Fibroblast of villous mesenchyme (primary cell): ENCODE measurements at places on chromosomes 5 and 9. TPM values are rescaled to one million over a fixed set of nuclear protein-coding genes. Genes with fewer than 3 reads are reported as not detected.
A peak's percentile ranks its signal among the peaks of the same experiment; 100 is the strongest.

DNA sequence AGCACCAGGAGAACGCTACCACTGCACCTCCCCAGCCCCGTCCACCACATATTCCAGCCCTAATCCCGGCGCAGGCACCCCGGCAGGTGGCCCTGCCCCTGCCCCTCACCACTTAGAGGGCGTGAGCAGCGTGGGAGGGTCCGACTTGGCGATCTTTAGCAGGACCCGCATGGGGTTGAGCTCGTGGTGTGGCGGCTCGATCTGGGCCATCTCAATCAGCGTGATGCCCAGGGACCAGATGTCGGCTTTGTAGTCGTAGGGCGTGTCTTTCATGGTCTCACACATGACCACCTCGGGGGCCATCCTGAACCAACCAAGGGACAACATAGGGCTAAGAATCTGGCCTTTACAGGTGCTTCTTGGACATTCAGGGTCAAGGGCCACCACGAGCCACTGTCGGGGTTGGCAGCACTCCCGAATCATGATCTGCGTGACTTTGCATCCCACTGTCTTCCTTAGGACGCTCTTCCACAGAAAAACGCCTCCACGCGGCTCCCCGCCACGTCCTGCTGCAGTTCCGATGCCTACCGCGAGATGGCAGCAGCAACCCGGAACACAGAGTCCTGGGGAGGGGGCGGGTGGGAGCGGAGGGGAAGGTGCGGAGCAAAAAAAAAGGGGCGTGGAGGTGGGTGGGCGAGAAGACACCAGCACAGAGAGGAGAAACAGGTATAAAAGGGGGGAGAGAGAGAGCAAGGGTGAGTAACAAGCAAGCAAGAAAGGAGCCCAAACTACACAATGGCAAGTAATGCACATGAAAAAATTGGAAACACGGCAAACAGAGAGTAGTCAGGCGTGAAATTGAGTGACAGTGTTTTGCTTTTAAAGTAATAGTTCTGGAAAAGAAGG lies 81.3 kb downstream of the STK10 start:
- peak; percentile 25 for DNase-seq

GRCh38 chr9:123102375-123103113 lies 69.1 kb downstream of the GPR21 start:
- DNase-seq = no peak

DNA sequence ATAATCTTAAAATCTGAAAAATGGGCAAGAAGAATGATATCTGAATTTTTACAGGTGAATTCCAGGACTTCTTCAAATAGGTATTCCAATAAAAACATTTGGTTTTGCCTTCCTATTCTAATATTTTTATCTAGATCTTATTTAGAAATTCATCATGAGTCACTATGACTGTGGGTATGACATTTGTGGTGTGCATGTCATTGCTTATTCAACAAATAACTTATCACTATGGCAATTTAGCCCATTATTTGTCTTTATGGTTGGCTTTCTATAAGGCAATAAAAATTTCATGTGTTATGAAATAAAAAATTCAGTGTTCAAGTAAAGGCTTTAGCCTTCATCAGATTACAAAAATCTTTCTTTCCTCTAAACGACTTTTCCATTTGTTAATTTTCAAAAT lies 1139.6 kb upstream of the NUDT12 start:
- no peak for DNase-seq

GRCh38 chr5:119385136-119385535 lies 29.3 kb downstream of the TNFAIP8 start:
- no peak for DNase-seq

GRCh38 chr5:180704362-180704761 lies 35.5 kb downstream of the OR2Y1 start:
- DNase-seq = peak; percentile 5

- no peak for DNase-seq
Observed at GRCh38 chr5:135966165-135966564, 11.4 kb upstream of the LECT2 start.

- no peak for DNase-seq
Observed at GRCh38 chr9:116673375-116673774, 13.7 kb upstream of the TRIM32 start.

GRCh38 chr5:44336708-44337107 lies 52.5 kb downstream of the FGF10 start:
- no peak for DNase-seq

- DNase-seq = no peak
Observed at GRCh38 chr5:134437847-134438581, 26.3 kb upstream of the CDKN2AIPNL start.

DNA sequence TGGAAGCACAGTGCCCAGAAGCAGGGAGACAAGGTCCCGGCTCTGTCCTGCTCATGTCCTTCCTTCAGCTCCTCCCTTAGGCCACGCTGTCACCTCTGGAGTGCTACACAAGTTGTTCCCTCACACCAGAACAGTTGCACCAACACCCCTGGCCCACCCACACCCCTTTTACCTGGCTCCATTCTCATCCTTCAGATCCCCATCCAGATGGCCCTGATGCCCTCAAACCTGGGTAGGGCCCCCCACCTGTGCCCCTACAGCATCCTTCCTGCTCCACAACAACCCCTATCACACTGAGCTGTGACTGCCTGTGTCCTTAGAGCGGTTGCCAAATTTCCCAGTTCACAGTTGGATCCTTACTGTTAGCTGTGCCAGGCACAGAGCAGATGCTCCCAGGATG lies 29.2 kb downstream of the ANKS6 start:
- DNase-seq = no peak

DNA sequence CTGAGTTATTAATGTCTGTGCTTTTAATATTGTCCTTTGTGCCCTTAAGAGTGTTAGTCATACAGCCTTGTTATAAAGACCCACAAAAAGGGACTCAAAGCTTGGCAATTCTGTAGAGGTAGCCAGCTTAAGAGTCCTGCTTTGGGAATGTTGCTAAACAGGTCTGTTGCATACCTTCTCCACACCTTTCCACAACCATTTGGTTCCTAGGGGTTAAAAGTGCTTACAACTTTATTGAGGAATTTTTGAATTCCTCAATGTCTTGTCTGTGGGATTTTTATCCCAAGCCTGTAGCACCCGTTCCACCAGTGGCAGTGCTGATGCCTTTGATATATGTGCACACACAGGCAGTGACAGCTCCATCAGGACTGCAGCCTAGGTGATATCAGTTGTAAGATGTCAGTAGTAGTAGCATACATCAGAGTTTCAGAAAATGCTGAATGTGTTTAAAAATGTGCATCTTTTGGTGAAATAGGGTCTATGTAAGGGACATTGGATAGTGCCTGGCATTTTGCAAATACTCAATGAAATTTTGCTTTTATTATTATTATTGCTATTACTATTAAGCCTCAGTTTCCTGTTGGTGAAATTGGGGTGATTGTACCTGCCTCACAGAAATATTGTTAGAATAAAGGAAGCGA lies 68.5 kb downstream of the WWC1 start:
- DNase-seq = no peak

- DNase-seq = peak; percentile 39
Observed at GRCh38 chr5:56282216-56282615, 49.1 kb upstream of the ANKRD55 start.

- DNase-seq = no peak
Observed at GRCh38 chr5:134084570-134084969, 29.9 kb upstream of the TCF7 start.

DNA sequence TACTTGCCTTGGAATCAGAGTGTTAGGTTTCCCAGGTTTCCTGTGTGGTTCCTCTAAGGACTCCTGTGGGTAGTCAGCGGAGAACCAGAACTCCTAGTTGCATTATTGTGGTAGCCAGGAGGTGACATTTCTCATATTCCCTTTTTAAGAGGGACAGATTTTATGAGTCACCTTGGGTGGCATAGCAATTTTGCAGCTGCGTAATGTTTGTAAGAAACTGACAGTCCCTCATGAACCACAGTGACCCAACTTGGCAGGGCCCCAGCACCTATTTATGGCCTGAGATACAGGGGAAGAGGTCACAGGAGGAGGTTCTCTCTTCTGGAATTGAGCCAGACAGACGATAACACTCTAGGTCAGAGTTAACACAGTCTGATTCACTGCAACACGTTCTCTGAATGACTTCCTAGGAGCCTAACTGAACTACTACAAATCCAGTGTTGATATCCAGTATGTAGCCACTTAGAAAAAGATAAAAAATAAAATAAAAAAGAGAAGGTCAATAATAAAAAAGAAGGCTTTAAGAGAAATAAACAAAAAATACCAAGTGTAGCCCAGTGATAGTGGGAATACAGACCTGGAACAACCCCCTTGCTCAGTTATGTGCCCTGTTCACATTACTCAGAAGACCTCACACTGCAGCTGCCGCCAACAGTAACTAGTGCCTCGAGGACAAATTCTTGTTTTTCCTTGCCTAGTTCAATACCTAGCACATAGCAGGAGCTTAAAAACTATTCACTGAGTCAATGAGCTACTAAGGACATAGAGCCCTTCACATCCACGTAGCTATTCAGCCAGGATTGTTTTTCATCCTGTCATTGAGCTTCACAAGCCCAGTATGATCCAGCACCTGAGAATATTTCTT lies 50.7 kb upstream of the VLDLR start:
- peak; percentile 92 for DNase-seq

The TMED7 gene
- total RNA-seq = 134 and 234 TPM in 2 replicates

DNA sequence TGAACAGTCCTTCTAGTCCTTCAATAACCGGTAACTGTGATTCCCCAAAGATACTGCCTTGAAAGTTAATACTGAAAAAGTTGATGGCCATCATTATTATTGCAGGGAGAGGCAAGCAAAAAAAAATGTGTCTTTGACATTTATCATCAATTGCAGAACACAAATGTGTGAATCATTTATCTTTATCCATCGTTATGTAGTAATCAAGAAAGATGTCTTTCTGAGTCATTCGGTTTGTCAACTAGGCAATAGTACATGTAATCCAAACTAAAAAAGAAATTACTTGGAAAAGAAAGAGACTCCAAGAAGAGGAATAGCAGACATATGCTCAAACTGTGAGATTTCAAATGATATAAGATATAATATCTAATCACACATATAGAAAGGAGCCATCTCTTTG lies 473.0 kb downstream of the CETN3 start:
- no peak for DNase-seq

GRCh38 chr5:51466214-51466613 lies 83.0 kb downstream of the ISL1 start:
- no peak for DNase-seq
